ENCODE measurements at places on chromosomes 7 and 10. TPM values are rescaled to one million over a fixed set of nuclear protein-coding genes. Genes with fewer than 3 reads are reported as not detected.

DNA sequence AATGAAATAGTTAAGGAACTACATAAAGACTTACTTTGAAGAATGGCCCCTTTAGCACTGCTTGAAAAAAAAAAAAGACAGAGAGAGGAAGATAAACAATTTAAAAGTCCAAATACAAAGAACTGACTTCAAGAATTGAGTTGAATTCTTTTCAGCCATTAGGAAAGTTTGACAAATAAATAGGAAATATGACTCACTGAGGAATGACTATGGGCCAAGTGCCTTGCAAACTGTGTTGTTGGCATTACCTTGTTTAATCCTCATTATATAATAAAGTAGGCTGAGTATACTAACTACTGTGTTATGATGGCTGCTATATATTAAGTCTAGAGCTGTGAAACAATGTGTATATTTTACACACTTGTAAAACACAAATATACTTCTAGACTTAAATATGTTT is 151.1 kb downstream of the ELMO1 start:
- DNase-seq: no peak

DNA sequence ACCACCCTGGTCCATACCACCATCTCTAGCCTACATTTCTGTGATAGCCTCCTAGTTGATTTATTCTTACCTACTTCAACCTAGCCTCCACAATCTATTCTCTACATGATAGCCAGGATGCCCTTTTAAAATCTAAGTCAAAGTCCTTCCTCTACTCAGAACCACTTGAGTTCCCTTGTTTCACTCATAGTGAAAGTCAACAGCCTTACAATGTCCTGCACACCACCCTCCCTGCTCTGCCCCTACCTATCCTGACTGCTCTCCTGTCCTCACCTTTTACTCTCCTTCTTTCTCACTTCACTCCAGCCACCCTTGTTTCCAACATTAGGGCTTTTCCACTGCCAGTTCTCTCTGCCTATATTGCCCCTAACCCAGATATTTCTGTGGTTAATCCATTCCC is 146.7 kb downstream of the GRM3 start:
- no peak for DNase-seq

The OR2A42 gene
- not detected for total RNA-seq

The LRRC4 gene
- 3.8 TPM for total RNA-seq

DNA sequence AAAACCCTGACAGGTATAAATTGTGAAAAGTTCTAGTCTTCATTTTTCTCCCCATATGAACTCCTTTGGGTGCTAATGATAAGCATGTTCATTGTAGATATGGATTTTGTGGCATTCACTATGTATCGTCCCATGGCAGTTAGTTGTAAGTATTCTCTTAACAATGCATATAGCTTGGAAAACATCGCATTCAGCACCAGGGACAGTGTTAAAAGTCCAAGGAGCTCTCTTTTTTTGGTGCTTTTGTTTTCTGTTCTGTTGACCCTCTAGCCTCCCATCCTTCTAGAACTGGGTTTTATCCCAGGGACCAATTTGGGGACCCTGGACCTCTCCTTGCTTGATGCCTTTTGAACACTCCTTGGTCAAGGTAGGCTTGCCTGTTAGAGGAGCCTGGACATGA is 37.7 kb downstream of the INSYN2A start:
- no peak for DNase-seq

The SAP25 gene
- 13.3 TPM for total RNA-seq

DNA sequence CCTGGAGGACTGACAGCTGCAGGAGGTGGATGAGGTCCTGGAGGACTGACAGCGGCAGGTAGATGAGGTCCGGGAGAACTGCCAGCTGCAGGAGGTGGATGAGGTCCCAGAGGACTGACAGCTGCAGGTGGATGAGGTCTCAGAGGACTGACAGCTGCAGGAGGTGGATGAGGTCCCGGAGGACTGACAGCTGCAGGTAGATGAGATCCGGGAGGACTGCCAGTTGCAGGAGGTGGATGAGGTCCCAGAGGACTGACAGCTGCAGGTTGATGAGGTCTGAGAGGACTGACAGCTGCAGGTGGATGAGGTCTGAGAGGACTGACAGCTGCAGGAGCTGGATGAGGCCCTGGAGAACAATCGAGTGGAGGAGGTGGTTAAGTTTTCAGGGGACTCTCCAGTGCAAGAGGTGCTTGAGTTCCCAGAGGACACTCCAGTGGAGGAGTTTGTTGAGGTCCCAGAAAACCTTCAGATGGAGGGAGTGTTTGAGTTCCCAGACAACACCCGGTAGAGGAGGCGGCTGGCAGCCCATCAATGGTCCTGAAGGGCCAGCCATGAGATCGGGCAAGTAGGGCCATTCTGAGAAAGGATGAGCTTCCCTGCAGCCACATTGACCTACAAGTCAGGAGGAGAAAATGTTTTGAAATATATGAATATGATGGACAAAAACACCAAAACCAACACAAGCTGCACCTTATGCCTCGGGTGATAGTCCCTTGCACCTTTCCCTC is 4.7 kb upstream of the EIF5AL1 start:
- no peak for DNase-seq

DNA sequence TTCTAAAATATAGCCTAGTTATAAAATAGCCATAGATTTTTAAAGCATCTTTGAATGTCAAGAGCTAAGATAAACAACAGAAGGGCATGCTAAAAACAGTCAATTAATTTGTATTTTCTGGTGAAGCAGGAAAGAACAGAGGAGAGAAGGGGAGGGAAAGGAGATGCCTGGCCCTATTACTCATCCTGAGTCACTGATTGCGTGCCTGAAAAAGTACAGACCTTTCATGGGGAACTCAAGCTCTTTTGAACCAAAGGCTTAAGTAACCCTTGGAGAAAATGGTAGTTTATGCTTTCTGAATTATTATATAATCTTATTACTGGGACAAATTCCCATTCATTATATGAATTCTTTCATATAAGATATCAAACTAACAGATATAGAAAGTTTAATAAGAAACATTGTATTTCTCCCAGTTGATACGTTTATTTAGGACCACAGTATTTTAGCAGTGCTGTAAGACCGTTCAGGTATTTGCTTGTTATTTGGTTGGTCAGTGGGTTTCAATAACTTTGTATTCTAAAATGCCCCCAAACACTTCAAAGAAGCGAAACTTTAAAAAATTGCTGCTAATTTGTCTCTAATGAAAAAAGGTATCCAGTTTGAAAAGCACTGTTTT is 151.3 kb downstream of the HGF start:
- DNase-seq: no peak
